ENCODE measurements at places on chromosomes 13 and 19. TPM values are rescaled to one million over a fixed set of nuclear protein-coding genes. Genes with fewer than 3 reads are reported as not detected.

Gene CEACAM7
- total RNA-seq: 0.13 TPM

Gene PLK5
- total RNA-seq: not detected

Gene RASAL3
- 0.17 TPM for total RNA-seq

Gene CALM3
- 224 TPM for total RNA-seq

Gene ZNF845
- 5.3 TPM for total RNA-seq

Gene OXGR1
- total RNA-seq: 0.45 TPM

Gene SULT2A1
- not detected for total RNA-seq

Gene NKPD1
- total RNA-seq: 1.2 TPM

Gene ZNF626
- total RNA-seq: 10.4 TPM

Gene CACNG6
- 1.6 TPM for total RNA-seq

Gene IFNL3
- total RNA-seq: not detected

Gene KCNRG
- total RNA-seq: 10.3 TPM

Gene TMEM38A
- 4.0 TPM for total RNA-seq

Gene SYNGR4
- not detected for total RNA-seq

Gene ZNF787
- total RNA-seq: 16.1 TPM

Gene TJP3
- 0.56 TPM for total RNA-seq

Gene ZNF468
- 29.5 TPM for total RNA-seq

Gene CYP2A7
- total RNA-seq: 0.17 TPM

Gene ERICH6B
- 2.0 TPM for total RNA-seq

Gene ZNF208
- 0.71 TPM for total RNA-seq

Gene NLRP4
- not detected for total RNA-seq

Gene SNRPD2
- 501 TPM for total RNA-seq

Gene LCP1
- total RNA-seq: 0.52 TPM

Gene UPK1A
- 0.29 TPM for total RNA-seq

Gene CEACAM20
- total RNA-seq: not detected

Gene CNFN
- total RNA-seq: 0.76 TPM

Gene FGF9
- 10.4 TPM for total RNA-seq

Gene ZNF560
- not detected for total RNA-seq

Gene FFAR3
- 1.2 TPM for total RNA-seq

Gene TMEM255B
- 0.13 TPM for total RNA-seq

Gene SPACA4
- total RNA-seq: not detected

Gene ANO8
- 7.2 TPM for total RNA-seq

Gene CGB5
- total RNA-seq: not detected

Gene IZUMO2
- not detected for total RNA-seq

Gene CLDN10
- total RNA-seq: 1.7 TPM

Gene GRIN3B
- 0.13 TPM for total RNA-seq

Gene ZNF829
- 1.2 TPM for total RNA-seq

Gene IRF2BP1
- total RNA-seq: 8.1 TPM

Gene ZNF175
- total RNA-seq: 6.1 TPM

Gene ADGRE3
- total RNA-seq: 0.31 TPM

Gene MEIOSIN
- 0.15 TPM for total RNA-seq

Gene SLC25A41
- not detected for total RNA-seq

Gene OR10H1
- 0.09 TPM for total RNA-seq

Gene IL12RB1
- total RNA-seq: not detected

Gene ZNF682
- total RNA-seq: not detected

Gene ARGLU1
- 83.9 TPM for total RNA-seq

Gene GARIN5A
- 1.7 TPM for total RNA-seq

Gene MISP3
- total RNA-seq: 0.48 TPM

Gene B3GNT3
- 0.97 TPM for total RNA-seq

Gene CD79A
- total RNA-seq: 0.30 TPM

Gene CEACAM16
- total RNA-seq: not detected

Gene S1PR5
- 1.0 TPM for total RNA-seq

Gene SIGLECL1
- not detected for total RNA-seq

Gene VSTM2B
- not detected for total RNA-seq

Gene CEACAM6
- total RNA-seq: not detected

All from motor neuron (in vitro differentiated cells).